ENCODE measurements at places on chromosomes 16 and 17.

GRCh38 chr17:71779482-71779881, 341.3 kb upstream of the SOX9 start:
- no peak for DNase-seq

DNA sequence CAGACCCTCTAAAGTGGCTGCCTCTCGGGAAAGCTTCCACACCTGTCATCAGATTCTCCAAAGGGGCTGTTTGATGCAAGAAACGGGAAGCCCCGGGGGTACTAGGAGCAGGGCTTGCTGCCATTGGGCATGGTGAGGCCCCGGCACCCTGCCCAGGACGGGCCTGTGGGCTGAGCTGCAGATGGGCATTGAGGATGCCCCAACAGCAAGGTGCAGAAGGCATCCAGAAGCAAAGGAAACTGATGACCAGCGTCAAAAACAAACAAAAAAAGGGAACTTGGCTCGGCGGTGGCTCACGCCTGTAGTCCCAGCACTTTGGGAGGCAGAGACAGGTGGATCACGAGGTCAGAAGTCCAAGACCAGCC, 1.5 kb upstream of the LIMD2 start:
- DNase-seq = no peak

- DNase-seq = no peak
Observed at GRCh38 chr17:47808830-47809480, 12.6 kb downstream of the OSBPL7 start.

- no peak for DNase-seq
Observed at GRCh38 chr17:49157784-49158183, 25.2 kb downstream of the B4GALNT2 start.

DNA sequence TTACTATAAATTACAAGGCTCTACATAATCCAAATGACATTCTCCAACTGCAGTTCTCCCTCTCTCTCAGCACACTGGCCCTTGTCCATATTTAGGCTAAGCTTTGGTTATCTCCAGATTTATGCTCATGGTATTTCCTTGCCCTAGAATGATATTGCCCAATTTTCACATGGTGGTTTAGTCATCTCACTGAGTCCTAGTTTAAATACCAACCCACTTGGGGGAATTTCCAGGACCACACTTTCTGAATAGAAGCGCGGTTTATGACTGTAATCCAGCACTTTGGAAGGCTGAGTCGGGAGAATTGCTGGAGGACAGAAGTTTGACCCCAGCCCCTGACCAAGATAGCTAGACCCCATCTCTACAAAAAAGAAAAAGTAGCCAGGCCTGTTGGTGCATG, 280.1 kb upstream of the MON1B start:
- no peak for DNase-seq

DNA sequence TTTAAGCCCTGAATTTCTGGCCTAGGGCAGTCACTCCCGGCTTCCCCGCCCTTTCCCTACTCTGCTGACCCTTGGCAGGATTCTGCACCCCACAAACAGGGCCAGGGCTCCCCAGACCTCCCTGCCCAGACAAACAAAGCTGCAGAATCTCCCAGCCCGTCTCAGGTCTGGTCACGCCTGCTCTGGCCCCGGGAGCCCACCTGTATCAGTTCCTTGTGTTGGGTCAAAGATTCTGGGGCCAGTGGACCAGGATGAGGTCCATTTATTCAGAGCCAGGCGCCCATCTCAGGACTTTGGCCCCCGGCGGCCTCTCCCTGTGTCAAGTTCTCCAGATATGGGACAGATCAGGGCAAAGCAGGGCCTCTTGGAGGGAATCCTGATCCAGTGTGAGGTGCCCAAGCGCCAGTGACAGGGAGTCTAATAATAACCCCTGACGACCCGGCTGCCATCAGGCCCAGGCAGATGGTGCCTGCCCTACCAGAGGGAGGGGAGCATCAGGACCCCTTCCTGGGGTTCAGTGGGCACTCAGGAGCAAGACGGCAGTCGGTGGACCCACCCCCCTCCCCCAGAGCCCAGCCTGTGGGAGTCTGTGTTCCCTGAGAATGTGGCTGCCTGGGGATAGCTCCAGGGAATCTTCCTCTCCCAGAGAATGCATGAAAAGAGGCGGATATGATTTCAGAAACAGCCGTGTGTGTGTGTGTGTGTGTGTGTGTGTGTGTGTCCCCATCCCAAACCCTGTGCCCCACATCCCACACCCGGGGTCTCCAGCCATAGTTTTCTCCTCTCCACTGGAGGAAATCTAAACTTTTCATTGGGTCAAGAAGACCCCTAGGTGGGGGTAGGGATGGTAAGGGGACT, 1.3 kb downstream of the TTYH2 start:
- no peak for DNase-seq

DNA sequence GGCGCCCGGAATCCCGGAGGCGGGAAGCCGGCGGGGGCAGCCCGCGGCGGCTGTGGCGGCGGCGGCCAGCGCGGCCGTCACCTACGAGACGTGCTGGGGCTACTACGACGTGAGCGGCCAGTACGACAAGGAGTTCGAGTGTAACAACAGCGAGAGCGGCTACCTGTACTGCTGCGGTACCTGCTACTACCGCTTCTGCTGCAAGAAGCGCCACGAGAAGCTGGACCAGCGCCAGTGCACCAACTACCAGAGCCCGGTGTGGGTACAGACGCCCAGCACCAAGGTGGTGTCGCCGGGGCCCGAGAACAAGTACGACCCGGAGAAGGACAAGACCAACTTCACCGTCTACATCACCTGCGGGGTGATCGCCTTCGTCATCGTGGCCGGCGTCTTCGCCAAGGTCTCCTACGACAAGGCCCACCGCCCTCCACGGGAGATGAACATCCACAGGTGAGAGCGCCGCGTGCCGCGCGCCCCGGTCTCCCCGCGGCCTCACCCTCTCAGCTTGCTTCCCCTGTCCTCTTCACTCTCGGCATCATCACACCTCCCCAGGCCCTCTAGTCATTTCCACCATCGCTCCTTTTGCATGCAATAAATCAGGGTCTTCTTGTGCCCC, 706 bp downstream of the SHISA6 start:
- no peak for DNase-seq

GRCh38 chr16:87253536-87253935, 63.7 kb downstream of the C16orf95 start:
- DNase-seq = no peak
